Stimulated activated CD8-positive, alpha-beta memory T cell treated with anti-CD3 and anti-CD28 coated beads, Interleukin-7, amount 100 ng/mL, for 1 hour (primary cell): ENCODE measurements at places on chromosomes 11 and 22.

- no peak for DNase-seq
Observed at GRCh38 chr11:34915136-34916014, 804 bp downstream of the APIP start.

DNA sequence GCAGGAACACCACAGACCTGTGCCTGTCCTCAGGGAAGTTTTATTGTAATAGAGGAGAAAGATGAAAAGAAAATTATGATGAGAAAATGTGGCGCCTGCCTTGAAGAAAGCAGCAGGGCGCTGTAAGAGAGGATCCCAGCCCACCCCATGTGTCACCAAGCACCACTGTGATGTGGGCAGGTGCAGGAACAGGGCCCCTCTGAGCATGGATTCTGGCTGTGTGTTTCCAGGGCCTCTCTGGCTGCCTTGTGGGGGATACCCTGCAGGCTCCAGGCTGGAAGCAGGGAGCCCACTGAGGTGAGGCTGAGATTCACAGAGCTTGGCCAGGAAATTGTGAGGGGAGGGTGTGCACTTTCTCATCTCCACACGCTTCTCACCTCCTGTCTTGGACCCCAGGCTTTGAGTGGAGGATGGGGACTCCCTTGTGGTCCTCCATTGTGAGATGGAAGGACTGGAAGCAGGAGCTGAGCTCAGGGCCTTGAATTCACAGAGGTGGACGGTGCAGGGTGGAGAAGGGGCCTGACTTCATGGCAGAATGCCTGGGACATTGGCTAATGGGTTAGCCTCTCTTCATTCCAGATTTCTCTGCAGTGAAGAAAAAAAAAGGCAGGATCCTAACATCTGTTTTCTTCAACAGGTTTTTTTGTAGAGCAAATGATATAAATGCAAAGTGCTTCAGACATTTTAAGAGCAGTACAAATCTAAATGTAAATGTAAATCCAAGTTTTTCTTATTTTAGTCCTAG lies 246.6 kb upstream of the B3GAT1 start:
- no peak for DNase-seq

GRCh38 chr11:12640355-12640754 lies 33.9 kb upstream of the TEAD1 start:
- DNase-seq: no peak

DNA sequence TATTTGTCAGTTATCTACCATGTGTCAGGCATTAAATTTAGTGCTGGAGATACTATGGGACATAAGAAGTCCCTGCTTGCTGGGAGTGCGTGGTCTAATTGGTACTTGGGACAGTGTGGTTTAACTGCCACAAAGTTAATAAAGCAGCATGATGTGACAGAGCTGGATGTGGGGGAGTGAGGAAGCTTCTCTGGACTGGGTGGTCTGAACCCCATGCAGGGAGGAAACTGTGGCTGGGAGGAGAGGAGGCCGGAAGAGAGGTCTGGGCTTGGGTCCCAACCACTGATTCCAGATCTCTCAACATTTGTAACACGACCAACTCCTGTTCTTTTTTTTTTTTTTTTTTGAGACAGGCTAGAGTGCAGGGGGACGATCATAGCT lies 37.1 kb downstream of the ST3GAL4 start:
- DNase-seq: no peak

DNA sequence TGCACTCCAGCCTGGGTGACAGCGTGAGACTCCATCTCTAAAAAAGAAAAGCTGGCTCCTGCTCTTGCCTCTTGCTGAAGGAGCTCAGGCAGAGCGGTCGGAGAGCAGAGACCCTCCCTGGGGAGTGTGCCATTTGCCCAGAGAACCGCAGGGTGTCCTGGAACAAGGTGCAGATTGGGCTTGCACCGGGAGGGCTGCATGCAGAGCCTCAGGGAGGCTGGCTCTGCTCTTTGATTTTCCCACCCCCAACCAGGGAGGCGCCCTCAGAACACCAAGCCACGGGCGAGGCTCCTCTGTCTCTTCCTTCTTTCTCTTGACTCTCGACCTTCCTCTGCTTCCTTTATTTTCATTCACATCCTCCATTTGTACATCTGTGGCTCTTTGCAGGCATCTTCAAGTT lies 889.1 kb downstream of the OPCML start:
- DNase-seq: no peak
